ENCODE measurements at places on chromosomes 3 and 15. TPM values are rescaled to one million over a fixed set of nuclear protein-coding genes. Genes with fewer than 3 reads are reported as not detected.

ZIC4 gene
- 0.10 TPM for total RNA-seq

TRPM1 gene
- 8.9 TPM for total RNA-seq

GOLGA6L9 gene
- 3.9 TPM for total RNA-seq

IVD gene
- total RNA-seq: 14.2 TPM

TRNT1 gene
- total RNA-seq: 14.5 TPM

SLC6A11 gene
- 5.7 TPM for total RNA-seq

SGO1 gene
- total RNA-seq: 1.6 TPM

TMEM45A gene
- 635 TPM for total RNA-seq

RBM15B gene
- total RNA-seq: 24.8 TPM

HRH1 gene
- total RNA-seq: 6.4 TPM

PIK3CA gene
- 18.4 TPM for total RNA-seq

RBP2 gene
- not detected for total RNA-seq

ARPIN gene
- 11.2 TPM for total RNA-seq

SNTN gene
- not detected for total RNA-seq

SEMA3G gene
- 49.8 TPM for total RNA-seq

TMIE gene
- 0.37 TPM for total RNA-seq

GUCA1C gene
- total RNA-seq: not detected

FRMD5 gene
- total RNA-seq: 0.15 TPM

LMAN1L gene
- total RNA-seq: not detected

CXCR6 gene
- 0.44 TPM for total RNA-seq

KBTBD8 gene
- total RNA-seq: 3.0 TPM

RTP4 gene
- total RNA-seq: 0.21 TPM

MYEF2 gene
- total RNA-seq: 2.0 TPM

ITIH1 gene
- total RNA-seq: not detected

WDR93 gene
- total RNA-seq: 0.12 TPM

GPR27 gene
- 2.9 TPM for total RNA-seq

SLC28A2 gene
- total RNA-seq: not detected

MAP6D1 gene
- 2.6 TPM for total RNA-seq

P2RY1 gene
- 14.0 TPM for total RNA-seq

ROBO1 gene
- 48.7 TPM for total RNA-seq

SLC15A2 gene
- total RNA-seq: 0.42 TPM

VIPR1 gene
- total RNA-seq: 71.5 TPM

KLHL24 gene
- 107 TPM for total RNA-seq

CHL1 gene
- total RNA-seq: 40.5 TPM

PAK6 gene
- total RNA-seq: 48.3 TPM

SCN11A gene
- 0.10 TPM for total RNA-seq

CD200R1 gene
- 1.8 TPM for total RNA-seq

ARGFX gene
- total RNA-seq: not detected

CAND2 gene
- total RNA-seq: 4.2 TPM

DLL4 gene
- 8.3 TPM for total RNA-seq

SH2D7 gene
- not detected for total RNA-seq

BMF gene
- total RNA-seq: 2.1 TPM

DUOXA2 gene
- not detected for total RNA-seq
